Activated CD4-positive, alpha-beta T cell treated with anti-CD3 and anti-CD28 coated beads for 4 hours (primary cell): ENCODE measurements at places on chromosomes 3 and 15.

DNA sequence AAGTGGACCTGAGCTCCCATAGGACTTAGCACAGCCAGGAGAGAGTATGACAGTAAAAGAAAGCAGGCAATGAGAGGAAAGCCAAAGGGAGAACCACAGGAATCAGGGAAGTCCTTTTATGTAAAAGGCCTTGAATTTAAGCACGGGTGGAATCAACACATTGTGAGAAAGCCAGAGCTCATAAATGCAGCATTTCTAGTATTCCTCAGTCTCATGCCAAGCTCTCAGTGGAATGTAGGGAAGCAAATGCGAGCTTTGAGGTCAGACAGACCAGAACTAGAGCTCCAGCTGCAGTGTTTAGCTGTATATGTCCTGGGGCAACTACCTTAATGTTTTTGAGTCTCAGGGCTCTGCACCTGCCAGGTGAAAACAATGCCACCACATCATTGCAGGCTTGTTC lies 132.1 kb upstream of the TRIM42 start:
- DNase-seq = no peak

DNA sequence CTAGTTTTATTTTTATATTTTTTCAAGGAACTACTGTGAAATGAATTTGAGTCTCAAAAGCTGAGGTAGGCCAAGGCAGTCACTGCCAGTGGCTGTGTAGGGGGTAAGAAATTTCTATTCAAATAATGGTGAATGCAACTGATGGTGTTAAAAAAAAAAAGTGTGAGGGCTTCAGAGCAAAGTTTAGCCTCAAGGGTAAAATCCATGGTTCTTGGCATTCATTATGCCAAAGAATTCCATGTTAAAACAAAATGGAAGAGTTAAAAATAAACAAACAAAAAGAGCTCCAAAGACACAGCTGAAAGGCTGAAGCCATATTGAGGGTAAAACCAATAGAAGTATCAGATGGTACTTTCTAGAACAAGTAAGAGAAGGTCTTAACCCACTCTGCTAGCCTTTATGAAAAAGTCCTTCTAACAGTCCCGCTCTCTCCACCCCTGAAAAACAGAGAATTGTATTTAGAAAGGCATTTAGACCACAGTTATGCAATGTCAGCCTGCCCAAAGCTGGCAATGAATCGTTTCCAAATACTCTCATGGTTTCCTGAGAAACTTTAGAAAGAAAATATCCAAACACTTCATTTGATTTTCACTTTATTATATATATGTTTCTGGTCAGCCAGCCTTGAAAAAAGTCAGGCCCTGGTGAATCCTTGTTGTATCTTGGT lies 158.4 kb upstream of the GMNC start:
- no peak for DNase-seq

- no peak for DNase-seq
These were observed 86.9 kb downstream of the SEMA5B start for GRCh38 chr3:122940628-122941086.

- no peak for DNase-seq
These were observed 916 bp downstream of the IDH3A start for GRCh38 chr15:78149805-78150751.

- DNase-seq = peak; percentile 57
These were observed 8.7 kb upstream of the CAMK1 start for GRCh38 chr3:9778143-9779074.

DNA sequence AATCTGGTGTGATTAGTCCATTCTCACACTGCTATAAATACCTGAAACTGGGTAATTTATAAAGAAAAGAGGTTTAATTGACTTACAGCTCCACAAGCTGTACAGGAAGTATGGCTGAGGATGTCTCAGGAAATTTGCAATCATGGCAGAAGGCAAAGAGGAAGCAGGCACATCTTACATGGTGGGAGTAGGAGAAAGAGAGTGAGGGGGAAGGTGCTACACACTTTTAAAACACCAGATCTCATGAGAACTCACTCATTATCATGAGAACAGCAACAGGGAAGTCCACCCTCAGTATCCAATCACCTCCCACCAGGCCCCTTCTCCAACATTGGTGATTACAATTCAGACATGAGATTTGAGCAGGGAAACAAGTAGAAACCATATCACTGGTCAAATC lies 24.0 kb upstream of the ACP3 start:
- no peak for DNase-seq

- no peak for DNase-seq
These were observed 93.1 kb downstream of the GMPS start for GRCh38 chr3:155963570-155963969.

DNA sequence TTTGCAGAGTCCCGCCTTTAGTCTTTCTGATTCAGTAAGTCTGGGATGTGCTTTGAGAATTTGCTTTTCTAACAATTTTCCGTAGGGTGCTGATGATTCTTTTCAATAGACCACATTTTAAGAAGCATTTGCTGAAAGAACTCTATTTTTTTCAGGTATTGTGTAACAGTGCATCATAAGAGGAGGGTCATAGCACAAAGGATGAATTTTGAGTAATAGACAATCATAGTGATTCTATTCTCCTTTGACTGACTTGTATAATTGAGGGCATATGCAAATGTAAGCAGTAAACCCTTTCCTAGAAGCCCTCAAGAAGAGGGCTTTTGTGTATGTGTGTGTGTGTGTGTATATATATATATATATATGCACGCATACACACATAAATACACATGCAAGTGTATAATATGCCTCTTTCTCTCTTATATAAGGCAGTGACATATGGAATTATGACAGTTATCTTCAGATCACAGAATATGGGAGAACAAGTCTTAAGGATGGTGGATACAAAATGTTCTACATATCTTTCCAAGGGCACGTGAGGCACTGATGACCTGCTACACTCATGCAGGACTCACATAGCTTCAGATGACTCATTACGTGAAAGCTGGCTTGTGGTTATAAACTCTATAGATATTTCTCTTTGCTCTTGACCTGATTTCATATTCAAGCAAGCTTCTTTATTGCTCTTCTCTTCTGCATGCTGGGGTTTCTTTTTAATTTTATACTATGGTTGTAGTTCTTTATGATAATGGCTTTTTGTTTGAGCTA lies 6.5 kb upstream of the PLSCR1 start:
- DNase-seq = no peak

DNA sequence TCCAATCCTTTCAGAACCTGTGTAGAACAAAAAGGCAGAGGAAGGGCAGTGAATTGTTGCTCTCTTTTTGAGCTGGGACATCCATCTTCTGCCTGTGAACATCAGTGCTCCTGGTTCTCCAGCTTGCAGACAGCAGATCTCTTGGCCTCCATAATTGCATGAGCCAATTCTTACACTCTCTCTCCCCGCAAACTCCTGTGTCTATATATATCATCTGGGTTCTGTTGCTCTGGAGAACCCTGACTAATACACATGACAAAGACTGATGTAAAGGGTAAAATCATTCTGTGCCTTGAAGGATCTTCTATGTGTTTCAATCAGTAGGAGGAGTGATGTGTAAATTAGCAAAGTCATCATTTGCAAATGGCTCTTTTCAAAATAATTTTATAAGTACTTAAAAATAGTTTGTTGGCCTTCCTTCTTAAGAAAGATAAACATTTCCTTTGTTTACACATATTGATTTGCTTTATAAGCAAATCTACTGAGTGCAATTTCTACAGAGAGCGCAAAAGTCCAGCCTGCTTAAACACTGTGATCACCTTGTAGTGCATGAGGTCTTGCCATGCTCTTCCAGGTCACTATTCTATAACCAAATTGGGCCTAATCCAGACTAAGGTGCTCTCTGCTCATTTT lies 154.9 kb upstream of the ANKRD28 start:
- DNase-seq = no peak

GRCh38 chr15:61661791-61662190 lies 398.5 kb downstream of the VPS13C start:
- DNase-seq = no peak

GRCh38 chr3:44666346-44666745 lies 17.8 kb downstream of the ZNF35 start:
- no peak for DNase-seq

- no peak for DNase-seq
These were observed 194.3 kb downstream of the MAGI1 start for GRCh38 chr3:65844370-65844769.

GRCh38 chr3:157794771-157795170 lies 291.6 kb upstream of the VEPH1 start:
- no peak for DNase-seq

GRCh38 chr3:192253138-192253887 lies 474.0 kb downstream of the FGF12 start:
- DNase-seq = no peak

- DNase-seq = no peak
These were observed 154.6 kb downstream of the MAGI1 start for GRCh38 chr3:65884071-65884470.

GRCh38 chr15:33095641-33096040 lies 98.9 kb downstream of the FMN1 start:
- DNase-seq = no peak

GRCh38 chr15:86139828-86140227 lies 60.2 kb downstream of the AGBL1 start:
- DNase-seq = no peak

GRCh38 chr15:63010386-63010785 lies 32.2 kb upstream of the TPM1 start:
- DNase-seq = no peak

GRCh38 chr3:74351213-74351612 lies 263.2 kb downstream of the CNTN3 start:
- DNase-seq = no peak

GRCh38 chr3:40718209-40718608 lies 193.4 kb downstream of the ZNF621 start:
- DNase-seq = no peak

- no peak for DNase-seq
These were observed 263.0 kb downstream of the MBNL1 start for GRCh38 chr3:152531717-152532116.

- peak; percentile 21 for DNase-seq
These were observed 165.2 kb upstream of the UMPS start for GRCh38 chr3:124565013-124565412.

- DNase-seq = no peak
These were observed 157.9 kb upstream of the SLC2A2 start for GRCh38 chr3:171184372-171184771.

- no peak for DNase-seq
These were observed 13.5 kb downstream of the KBTBD8 start for GRCh38 chr3:67011414-67012131.

DNA sequence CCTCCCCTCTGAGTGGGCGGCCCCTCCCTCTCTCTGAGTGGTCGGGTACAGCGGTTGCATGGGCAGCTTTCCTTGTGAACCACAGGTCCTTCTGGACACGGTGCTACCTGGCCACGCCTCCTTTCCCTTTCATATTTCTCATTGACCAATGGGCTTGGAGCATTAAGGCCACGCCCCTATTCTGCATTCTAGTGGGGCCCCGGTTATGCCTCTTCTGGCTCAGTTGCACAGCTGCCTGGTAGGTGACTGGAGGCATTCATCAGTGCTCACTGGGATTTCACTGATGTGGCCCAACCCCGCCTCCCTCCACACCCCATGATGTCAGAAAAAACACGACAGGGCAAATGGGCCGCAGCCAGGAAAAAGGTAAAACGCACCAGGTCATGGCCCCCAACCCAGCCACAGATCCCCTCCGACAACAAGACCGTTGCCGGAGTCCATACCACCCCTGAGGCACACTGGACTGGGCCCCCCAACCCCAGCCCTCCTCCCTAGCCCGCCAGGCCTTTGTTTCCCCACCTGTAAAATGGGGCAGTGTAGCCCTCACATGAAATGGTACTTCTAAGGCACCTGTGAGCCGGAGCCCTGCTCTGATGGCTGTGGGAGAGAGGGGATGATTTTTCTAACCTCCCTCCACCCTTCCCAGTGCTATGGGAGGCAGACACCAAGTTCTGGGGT lies 26.3 kb downstream of the NGRN start:
- DNase-seq = no peak

- no peak for DNase-seq
These were observed 60.9 kb upstream of the DCBLD2 start for GRCh38 chr3:98962189-98962930.
